Stimulated activated CD4-positive, alpha-beta T cell treated with anti-CD3 and anti-CD28 coated beads, Interleukin-4, amount 100 ng/mL, for 48 hours (primary cell): ENCODE measurements at places on chromosomes 11 and 22.

- DNase-seq: no peak
These were observed 10.6 kb downstream of the TMPRSS13 start for GRCh38 chr11:117918366-117919255.

- no peak for DNase-seq
These were observed 54.1 kb downstream of the MCAM start for GRCh38 chr11:119262668-119263351.

DNA sequence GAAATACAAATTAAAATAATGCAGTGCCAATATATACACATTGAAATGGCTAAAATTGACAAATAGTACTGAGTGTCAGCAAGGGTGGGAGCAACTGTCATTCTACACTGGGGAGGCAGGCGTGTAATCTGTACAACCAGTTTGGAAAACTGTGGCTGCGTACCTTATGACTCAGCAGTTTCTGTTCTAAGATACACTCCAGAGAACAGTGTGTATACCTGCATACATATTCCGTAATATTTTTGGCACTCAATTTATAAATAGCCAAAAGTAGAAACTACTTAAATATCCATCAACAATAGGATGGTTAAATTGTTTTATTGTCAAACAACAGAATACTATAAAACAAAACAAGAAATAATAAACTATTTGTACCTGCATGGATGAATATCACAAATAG lies 57.6 kb downstream of the RNF169 start:
- no peak for DNase-seq

GRCh38 chr11:86570020-86570419 lies 102.4 kb downstream of the ME3 start:
- DNase-seq: no peak

DNA sequence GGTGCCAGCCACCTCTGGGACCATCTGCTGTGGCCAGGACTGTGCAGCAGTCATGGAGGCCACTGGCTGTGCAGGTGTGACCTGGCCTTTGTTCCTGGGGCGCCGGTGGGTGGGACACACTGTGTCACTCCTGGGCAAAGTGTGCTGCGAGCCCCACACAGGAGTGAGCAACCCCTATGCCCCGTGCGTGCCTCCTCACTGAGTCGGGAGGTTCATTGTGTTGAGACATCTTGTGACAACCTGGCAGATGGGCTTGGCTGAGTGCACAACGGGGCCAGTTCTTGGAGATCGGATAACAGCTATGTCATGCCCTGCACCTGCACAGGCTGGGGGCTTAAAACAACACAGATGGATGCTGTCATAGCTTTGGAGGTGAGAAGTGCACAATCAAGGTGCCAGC lies 13.5 kb downstream of the ANO1 start:
- DNase-seq: no peak

- no peak for DNase-seq
These were observed 62.9 kb upstream of the NTM start for GRCh38 chr11:131307506-131307905.
